ENCODE measurements at places on chromosomes 4 and X.

DNA sequence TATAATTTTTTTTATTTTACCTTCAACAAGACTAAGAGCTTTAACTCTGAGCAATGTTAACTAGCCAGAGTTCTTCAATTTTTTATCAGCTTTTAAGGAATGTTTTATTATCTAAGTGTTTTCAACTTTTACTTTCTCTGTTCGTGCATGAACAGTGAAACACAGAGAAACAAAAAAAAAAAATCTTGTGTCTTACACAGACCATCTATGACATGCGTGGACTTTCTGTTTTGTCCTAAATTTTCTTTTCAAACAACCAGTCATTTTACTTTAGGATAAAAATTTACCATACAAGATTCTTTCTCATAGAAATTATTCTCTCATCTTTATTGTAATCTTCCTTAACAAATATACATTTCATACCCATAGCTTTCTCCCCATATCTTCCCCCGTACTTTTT lies 731.9 kb upstream of the PCDH10 start:
- DNase-seq: peak; percentile 34

DNA sequence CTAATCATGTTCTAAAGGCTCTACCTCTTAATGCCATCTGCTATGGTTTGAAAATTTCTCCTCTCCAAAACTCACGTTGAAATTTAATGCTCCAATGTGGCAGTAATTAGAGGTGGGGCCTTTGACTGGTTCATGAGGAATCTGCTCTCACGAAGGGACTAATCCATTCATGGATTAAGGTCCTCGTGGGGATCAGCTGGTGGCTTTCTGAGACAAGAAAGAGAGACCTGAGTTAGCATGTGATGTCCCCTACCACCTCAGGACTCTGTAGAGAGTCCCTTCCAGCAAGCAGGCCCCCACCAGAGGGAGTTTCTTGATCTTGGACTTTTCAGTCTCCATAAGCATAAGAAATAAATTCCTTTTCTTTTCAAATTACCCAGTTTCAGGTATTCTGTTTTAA lies 65.3 kb downstream of the WDFY3 start:
- no peak for DNase-seq

DNA sequence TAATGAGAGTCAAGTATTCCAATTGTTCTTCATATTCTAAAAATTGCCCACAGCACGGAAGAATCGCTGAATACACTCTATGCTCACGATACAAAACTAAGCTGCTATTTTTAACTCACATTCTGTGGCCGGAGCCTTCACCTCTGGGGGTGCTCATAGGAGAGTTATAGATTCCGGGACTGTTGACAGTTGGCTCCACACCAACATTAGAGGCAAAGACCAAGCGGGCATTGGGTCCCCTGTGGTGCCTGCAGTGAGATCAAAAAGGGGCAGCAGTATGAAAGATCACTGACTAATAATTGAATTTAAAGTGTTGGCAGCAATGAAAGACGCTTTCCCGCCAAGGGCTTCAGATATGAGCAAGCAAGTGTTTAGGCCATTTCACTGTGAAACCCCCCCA lies 146.0 kb downstream of the TMEM144 start:
- no peak for DNase-seq

GRCh38 chr4:44320833-44321232 lies 127.8 kb downstream of the KCTD8 start:
- DNase-seq: no peak

- no peak for DNase-seq
Measured at GRCh38 chrX:14673236-14673635, 143.9 kb downstream of the GLRA2 start.

- DNase-seq: peak; percentile 24
Measured at GRCh38 chrX:14948691-14949090, 75.5 kb downstream of the MOSPD2 start.

GRCh38 chrX:20144491-20144890 lies 2.9 kb upstream of the EIF1AX start:
- peak; percentile 88 for DNase-seq

DNA sequence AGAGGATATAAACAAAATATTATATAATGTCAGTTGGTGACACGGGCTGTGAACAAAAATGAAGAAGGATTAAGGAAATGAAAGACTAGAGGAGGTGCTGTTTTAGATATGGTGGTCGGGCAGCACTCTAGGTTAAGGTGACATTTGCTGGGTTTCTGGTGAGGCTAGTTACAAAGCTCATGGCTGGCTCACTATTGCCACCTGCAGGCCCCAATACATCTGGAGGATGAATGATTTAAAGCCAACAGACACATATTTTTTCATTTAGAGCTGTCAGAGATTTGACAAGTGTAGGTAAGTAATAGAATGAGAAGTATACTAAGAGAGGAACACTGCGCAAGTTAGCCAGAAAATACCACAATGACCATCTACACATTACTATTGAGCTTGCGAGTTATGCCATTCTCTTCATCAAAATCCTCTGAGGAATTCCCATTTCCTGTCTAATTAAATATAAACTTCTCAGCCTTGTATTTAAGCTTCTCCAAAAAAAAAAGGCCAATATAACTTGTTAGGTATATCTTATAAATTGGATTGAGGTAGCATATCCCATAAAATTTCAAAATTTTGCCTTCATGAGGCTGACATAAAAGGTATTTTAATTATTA lies 6.4 kb upstream of the FGG start:
- DNase-seq: peak; percentile 55

- peak; percentile 36 for DNase-seq
Measured at GRCh38 chr4:181597766-181598165, 645.4 kb upstream of the TENM3 start.

GRCh38 chr4:8738471-8738931 lies 133.1 kb downstream of the HMX1 start:
- DNase-seq: no peak

GRCh38 chr4:117996891-117997290 lies 37.4 kb upstream of the NDST3 start:
- DNase-seq: no peak
